ENCODE measurements at places on chromosomes 2 and 18.

GRCh38 chr2:168443818-168444217 is 12.3 kb upstream of the CERS6 start:
- DNase-seq = no peak

DNA sequence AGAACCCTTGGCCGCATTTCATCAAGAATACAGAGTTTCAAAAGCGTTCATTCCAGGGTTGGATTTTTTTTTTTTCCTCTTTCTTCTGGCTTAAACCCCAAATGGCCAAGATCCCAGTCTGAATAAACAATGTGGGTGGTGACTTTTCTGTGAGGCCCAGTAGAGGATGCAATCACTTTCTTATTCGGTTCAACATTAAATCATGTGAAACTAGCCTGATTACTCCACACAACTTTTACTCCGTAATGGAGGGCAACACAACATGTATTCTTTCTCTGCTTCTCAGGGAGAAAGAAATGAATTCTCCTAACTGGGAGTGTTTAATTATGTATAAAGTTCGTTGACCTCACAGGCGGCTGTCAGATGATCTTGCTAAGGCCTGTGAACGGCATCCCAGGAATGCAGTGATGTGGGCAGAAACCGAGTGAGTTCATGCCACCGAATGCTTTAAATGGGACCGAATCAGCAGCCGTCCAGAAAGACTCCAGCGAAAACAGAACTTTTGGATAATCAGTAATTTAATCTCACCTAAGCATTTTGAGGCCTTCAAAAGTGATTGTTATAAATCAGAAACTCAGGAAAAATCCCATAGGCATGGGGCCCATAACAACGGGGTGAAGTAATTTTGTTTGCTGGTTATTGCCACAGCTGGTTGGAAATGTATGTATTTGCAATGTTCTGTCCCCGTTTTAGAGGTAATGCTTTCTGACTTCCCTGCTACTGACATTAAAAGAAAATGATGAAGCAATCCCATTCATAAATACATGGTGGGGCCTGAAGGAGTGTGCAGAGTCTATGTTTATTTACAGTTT is 81.5 kb downstream of the BCL2 start:
- DNase-seq = no peak

GRCh38 chr2:205682239-205682970 is at the start of gene NRP2:
Gene NRP2, plus strand, starts transcription at chr2:205682501. Its CDS starts 790 bp downstream, at chr2:205683291.
- peak; percentile 21 for DNase-seq

- DNase-seq = no peak
These were observed 163.9 kb upstream of the HNMT start for GRCh38 chr2:137800386-137800785.

GRCh38 chr2:102603904-102604303 is 15.4 kb upstream of the SLC9A2 start:
- no peak for DNase-seq

GRCh38 chr18:965921-966758 is 61.5 kb downstream of the ADCYAP1 start:
- no peak for DNase-seq

DNA sequence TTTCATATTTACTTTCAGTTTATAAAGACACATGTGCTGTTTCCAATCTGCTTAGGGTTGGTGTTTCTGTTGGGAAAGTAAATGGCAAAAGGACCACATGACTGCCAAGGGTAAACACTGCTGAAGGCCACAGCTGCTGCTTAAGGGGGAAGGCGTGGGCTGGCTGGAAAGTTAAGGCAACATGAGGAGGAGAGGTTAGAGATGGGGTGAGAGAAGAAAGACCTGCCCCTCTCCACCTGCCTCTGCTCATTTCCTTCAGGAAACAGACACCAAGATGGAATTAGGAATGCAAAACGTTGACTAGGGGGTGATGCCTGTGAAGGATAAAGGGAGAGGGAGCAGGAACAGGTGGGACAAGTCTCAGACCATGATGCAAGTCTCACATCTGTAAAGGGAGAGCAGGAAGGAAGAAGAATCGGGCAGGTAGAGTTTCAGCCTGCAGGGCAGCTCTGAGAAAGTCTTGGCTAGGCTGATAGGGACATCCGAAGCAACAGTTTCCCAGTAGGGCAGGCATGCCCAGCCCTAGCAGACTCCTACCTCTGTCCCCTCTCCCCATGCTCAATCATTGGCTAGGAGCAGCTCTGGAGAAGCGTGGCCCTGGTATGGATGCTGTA is 86.0 kb downstream of the CDC42EP3 start:
- DNase-seq = no peak

DNA sequence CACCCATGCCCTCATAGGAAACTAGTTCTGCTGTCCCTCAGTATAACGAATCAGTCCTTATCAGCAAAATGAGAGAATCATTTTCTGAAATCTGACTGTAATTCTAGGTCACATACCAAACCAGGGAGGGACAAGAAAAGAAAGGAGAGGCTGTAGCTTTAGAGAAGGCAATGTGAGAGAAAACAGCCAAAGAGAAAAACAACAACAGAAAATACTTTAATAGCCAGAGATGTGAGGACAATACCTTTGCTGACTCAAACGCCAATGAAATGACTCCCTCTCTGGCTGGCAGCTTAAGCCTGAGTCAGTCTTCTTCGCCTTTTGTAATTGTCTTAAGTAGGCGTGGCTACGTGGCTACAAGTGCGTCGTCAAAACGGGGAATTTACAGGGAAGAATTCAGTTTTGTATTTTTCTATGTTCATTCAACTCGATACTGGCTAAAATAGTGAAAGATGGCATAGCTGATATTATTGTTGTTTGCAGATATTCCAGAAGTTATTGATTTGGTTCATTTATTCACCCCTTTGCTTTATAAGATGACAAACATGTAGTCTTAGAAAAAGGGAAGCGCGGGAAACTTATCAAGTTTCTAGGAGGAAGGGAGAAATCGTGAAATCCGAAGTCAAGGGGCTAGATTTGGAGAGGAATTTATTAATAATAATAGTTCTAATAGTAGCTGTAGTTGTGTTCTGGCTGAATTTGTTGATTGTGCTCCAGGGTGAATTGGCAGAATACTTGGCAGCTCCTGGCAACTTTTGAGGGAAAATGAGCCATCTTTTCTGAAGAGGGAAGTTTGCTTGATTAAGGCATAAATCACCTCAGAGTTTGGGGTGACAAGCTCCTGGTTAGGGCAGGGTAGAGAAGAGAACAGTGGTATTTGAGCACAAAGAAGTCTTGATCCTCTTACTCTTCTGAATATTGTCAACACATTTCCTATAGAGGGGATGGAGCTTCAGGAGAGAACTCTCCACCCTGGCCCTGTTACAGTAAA is at the start of gene IL1A:
TSS of gene IL1A (minus strand) at position 295 of the 991 bp plus-strand sequence. CDS start 723 bp downstream, outside the sequence.
- no peak for DNase-seq

DNA sequence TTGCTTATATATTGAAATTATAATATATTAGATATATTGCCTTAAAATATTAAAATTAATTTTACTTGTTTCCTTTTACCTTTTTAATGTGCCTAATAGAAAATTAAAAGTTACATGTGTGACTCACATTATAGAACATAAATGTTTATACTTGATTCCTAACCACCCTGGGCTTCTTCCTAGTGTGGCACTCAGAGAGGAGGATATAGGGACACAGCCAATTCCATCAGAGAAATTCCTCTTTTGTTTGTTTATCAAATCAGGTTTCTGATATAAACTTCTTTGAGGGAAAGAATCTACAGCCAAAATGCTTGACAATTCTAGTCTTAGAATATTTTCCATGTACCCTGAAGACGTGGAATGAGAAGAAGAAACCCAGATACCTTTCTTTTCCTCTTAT is 348.9 kb upstream of the NRP2 start:
- DNase-seq = no peak

- no peak for DNase-seq
These were observed 21.9 kb upstream of the EXOC6B start for GRCh38 chr2:72847534-72848315.

DNA sequence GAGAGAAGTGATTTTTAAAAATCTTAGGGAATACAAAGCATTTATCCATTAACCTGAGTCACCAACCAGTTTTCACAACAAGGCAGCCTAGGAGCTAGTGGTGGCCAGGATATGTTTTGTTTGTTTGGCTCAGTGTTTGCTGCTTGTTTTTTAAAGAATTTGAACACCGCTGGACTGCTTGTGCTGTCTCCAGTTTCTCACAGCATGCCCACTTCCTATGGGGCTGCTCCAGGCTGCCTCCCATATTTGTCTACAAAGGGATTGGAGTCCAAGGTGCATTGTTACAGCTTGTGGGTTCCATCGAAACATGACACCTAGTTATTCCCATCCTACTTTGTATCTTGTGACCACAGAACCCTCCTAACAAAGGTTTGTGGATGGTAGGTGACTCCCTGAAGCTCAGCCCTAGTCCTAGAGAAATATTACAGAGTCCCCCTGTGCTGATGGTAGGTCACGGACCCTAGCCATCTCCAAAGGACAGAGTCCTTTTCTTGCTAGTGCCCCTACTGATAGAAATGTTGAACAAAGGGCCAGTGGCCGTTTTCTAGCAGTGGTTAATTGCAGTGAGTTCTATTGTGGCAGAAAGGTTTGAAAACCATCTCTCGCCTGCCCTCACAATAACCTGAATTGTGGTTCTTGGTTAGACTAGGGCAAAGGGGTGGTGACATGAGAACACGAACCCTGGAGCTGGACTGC is 23.2 kb downstream of the GPR39 start:
- DNase-seq = no peak

DNA sequence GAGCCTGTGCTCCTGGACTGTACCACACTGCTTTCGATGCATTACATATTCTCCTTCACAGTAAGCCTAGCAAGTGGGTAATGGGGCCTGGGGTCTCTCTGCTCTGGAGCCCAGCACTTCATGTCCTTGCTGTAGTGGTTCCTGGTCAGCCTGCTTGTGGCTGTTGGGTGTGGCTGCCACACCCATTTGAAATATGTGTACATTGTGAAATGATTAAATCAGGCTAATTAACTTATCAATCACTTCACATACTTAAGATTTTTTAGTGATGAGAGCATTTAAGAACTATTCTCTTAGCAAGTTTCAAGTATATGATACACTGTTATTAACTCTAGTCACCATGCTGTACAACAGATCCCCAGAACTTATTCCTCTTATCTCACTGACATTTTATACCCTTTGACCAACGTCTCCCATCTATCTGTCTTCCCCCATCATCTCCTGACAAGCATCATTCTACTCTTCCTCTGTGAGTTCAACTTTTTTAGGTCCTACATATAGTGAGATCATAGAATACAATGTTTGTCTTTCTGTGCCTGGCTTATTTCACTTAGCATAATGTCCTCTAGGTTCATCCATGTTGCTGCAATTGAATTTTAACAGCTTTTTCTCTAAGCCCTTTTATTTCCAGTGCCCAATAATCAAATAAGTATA is 92.1 kb downstream of the LYPD6 start:
- no peak for DNase-seq

- no peak for DNase-seq
These were observed 26.2 kb upstream of the SNORC start for GRCh38 chr2:232843834-232844233.

DNA sequence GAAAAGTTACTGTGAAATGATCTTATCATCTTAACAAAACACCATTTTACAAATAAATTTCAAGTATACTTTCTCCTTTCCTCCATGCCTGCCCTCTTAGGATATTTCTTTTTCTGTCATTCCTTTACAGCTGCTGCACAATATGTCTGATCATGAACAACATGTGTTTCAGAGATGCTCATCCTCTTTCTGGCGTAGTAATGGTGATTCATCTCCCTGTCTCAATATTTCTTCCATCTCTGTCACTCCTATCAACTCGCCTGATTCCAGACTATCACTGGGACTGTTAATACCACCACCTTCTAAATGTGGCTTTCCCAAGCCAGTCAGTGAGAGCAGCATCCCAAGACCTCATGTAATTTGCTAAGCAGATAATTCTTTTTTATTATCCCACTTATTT is 290.5 kb downstream of the GULP1 start:
- no peak for DNase-seq

- DNase-seq = no peak
These were observed 113.4 kb upstream of the PDE1A start for GRCh38 chr2:182540252-182540651.

DNA sequence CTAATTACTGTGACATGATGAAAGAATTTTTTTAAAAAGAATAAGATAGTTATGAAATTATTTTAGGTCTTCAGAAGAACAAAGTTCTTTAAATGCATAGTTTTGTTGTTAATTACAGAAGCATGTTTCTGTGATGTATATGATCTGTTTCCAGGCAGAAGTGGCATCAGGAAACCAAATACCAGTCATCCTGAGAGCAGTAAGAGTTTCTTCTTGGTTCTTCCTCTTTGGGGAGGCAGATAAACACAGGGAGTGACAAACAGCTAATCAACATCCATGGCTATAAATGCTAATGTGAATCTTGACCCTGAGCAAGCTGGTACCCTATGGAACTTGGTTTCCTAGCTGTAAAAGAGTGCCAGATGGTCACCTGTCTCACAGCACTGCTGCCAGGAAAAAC is 29.2 kb downstream of the WIPF1 start:
- no peak for DNase-seq

DNA sequence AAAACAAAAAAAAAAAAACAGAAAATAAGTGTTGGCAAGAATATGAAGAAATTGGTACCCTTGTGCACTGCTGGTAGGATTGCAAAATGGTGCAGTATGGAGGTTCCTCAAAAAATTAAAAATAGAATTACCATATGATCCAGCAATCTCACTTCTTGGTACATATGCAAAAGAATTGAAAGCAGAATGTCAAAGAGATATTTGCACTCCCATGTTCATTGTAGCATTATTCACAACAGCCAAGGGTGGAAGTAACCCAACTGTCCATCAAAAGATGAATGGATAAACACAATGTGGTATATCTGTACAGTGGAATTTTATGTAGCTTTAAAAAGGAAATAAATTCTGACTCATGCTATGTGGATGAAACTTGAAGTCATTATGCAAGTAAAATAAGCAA is 72.8 kb upstream of the POU3F3 start:
- no peak for DNase-seq

DNA sequence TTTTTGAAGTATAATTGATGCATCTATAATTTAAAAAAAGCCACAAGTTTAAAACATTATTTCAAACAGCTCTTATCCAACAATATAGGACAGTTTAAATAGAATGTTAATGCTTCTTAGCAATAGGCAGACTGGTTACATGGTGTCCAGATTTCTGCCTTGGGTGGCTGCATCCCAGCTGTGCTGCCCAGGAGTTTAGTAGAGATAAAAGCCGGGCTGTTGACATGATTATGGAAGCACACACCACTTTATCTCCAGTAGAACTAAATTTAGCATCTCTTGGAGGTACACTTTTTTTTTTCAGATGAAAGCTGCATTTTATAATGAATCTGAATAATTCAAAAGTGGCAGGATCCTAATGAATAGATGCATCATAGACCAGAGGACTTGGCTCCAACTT is 309.7 kb downstream of the PLCL1 start:
- no peak for DNase-seq

Measured in stimulated activated CD4-positive, alpha-beta T cell treated with anti-CD3 and anti-CD28 coated beads, Interleukin-15, amount 100 ng/mL, for 1 hour (primary cell).